Chondrocyte (in vitro differentiated cells): ENCODE measurements at places on chromosomes 4 and X. TPM values are rescaled to one million over a fixed set of nuclear protein-coding genes. Genes with fewer than 3 reads are reported as not detected.

Gene TEX13C
- total RNA-seq: not detected in 3 replicates

Gene BEND2
- total RNA-seq: not detected in 3 replicates

Gene REELD1
- total RNA-seq: not detected in 3 replicates

Gene CXorf66
- not detected in 3 replicates for total RNA-seq

Gene PNMA3
- 0.12 to 0.67 TPM (median 0.67 TPM) in 3 replicates for total RNA-seq

Gene ODAPH
- not detected in 3 replicates for total RNA-seq

Gene FAM47A
- not detected in 3 replicates for total RNA-seq

Gene GCNA
- total RNA-seq: 3.1 to 4.2 TPM (median 3.2 TPM) in 3 replicates

Gene SLITRK2
- total RNA-seq: not detected in 3 replicates

Gene ADGRG4
- total RNA-seq: 0.24 to 0.36 TPM (median 0.30 TPM) in 3 replicates

Gene TCEAL2
- not detected in 3 replicates for total RNA-seq

Gene CD99
- 381 to 570 TPM (median 560 TPM) in 3 replicates for total RNA-seq

Gene FGD1
- total RNA-seq: 21.0 to 26.4 TPM (median 21.4 TPM) in 3 replicates

Gene GRXCR1
- total RNA-seq: not detected in 3 replicates

Gene NAP1L3
- total RNA-seq: 33.2 to 52.2 TPM (median 35.4 TPM) in 3 replicates

Gene MAGEA8
- not detected in 3 replicates for total RNA-seq

Gene DCHS2
- total RNA-seq: 0.39 TPM in 1 of 3 replicates, not detected in the others

DNA sequence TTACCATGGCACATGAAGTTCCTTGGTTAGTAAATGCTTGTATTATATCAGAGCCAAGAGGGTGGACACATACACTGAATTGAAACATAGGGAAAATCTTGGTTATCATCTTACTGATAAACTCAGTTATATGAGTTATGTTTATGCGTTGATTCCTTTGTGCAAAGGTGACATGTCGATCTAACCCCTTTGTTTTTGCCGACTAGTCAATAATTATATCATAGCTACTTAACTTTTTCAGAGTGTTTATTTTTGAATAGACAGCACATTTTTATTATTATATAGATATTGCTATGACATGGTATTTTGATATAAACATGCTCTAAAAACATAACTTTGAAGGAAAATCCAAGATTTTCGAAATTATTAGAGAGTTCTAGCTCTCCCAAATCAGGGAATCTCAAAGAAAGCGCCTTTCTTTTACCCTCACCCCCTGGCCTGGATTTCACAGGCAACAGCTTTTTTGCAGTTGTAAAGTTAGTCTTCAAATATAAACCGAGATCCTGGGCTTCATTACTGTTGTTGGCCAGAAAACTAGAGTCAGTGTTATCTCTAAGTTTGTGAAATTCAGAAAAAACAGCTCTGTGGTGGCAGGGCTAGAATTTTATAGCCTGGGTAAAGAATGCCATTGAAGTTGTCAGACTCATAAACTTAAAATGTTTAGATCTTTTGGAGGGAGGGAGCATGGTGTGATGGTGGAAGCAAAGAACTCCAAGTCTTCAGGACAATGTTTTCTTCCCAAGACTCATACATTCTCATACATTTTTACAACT, 45.8 kb upstream of the PITX2 start:
- H3K36me3 ChIP-seq: no peaks in the 10 kb centered on the region
- H3K27me3 ChIP-seq: peaks cover 25% of the 10 kb centered on the region
- no peak overlapping the region for H3K27ac ChIP-seq
- no peak for DNase-seq
- no peak overlapping the region for H3K4me3 ChIP-seq
- H3K4me1 ChIP-seq: no peaks in the 10 kb centered on the region

GRCh38 chr4:139624441-139625092, 41.1 kb upstream of the MGST2 start:
- H3K27me3 ChIP-seq: peaks cover 4% of the 10 kb centered on the region
- H3K4me3 ChIP-seq: no peak overlapping the region
- H3K4me1 ChIP-seq: no peaks in the 10 kb centered on the region
- H3K36me3 ChIP-seq: no peaks in the 10 kb centered on the region
- H3K27ac ChIP-seq: no peak overlapping the region
- no peak for DNase-seq

- H3K36me3 ChIP-seq: no peaks in the 10 kb centered on the region
- H3K4me1 ChIP-seq: peaks cover 5% of the 10 kb centered on the region
- no peaks in the 10 kb centered on the region for H3K27me3 ChIP-seq
- no peak overlapping the region for H3K27ac ChIP-seq
These were observed 27.8 kb downstream of the APOOL start for GRCh38 chrX:85031505-85031904.

DNA sequence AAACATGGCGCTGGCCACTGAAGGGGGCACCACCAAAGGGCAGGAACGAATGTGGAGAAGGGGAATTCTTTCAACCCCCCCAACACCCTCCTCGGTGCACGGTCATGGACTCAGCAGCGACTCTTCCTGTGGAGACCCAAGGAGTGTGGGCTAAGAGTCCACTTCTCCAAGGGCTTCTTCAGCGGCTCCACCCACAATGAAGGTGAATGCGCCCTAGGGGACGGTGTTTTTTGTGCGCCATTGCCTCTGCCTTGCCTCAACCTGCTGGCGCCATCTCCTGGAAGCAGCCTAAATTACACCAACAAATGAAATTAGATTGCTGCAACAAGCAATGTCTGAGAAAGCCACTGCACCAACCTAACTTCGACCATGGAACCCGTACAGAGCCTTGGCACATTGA, 169.2 kb upstream of the MAGEB18 start:
- no peak overlapping the region for H3K27ac ChIP-seq
- peak; percentile 41 for DNase-seq
- H3K4me3 ChIP-seq: no peak overlapping the region
- no peaks in the 10 kb centered on the region for H3K4me1 ChIP-seq

- H3K27me3 ChIP-seq: no peaks in the 10 kb centered on the region
- no peak overlapping the region for H3K4me3 ChIP-seq
- peak overlapping the region; percentile 91 for H3K27ac ChIP-seq
These were observed 38.3 kb downstream of the MGARP start for GRCh38 chr4:139241784-139242151.

DNA sequence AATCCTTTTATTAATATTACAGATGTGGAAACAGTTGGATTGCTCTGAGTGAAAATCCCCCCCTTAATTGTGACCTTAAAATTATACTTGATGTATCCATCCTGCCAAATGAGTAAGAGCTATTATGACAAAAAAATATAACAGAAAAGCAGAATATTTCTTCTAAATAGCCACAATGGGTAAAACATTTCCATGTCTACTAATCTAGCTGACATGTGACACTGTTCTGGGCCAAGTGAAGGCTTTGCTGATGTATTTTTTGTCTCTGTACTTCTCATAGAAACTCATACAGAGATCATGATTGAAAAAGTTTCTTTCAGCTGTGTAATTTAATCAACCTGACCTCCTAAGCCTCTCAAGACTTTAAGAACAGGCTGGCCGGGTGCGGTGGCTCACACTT, 569.1 kb upstream of the ZFP42 start:
- H3K4me3 ChIP-seq: no peak overlapping the region
- DNase-seq: no peak
- H3K4me1 ChIP-seq: peaks cover 9% of the 10 kb centered on the region
- H3K27ac ChIP-seq: no peak overlapping the region
- no peaks in the 10 kb centered on the region for H3K27me3 ChIP-seq
- peaks cover 2% of the 10 kb centered on the region for H3K36me3 ChIP-seq

DNA sequence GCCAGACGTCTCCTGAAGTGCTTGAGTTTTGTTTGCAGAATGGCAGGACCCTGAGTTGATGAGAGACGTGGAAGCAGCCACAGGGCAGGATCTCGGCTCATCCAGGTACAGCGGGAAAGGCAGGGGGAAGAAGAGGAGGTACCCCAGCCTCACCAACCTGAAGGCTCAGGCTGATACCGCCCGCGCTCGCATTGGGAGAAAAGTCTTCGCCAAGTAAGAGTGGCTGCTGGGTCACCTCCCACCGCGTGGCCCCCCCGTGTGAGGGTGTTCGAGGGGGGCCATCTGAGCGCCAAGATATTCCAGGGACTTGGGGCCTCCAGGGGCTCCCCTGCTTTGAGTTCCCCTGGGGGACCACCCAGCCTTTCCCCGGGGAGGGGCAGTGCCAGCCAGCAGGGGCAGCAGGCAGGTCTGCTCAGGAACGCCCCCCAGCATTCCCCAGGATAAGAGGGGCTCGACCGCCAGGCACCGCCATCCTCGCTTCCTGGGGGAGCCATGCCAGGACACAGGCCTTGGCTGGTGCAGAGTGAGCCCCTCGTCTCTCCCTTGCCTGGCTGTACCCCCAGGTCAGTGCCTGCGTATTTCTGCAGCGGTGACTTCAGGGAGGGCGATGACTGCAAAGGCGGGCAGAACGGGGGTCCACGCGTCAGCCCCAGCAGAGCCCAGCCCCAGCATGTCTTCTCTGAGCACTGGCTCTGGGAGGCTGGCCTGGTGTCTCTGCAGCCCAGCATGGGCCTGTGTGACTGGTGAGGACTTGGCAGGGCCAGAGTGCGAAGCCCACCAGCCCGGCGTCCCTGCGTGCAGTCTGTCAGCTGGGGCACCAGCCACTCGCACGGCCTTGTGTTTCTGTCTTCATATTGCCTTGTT, 22.3 kb downstream of the NKX1-1 start:
- H3K4me3 ChIP-seq: no peak overlapping the region
- peaks cover 20% of the 10 kb centered on the region for H3K36me3 ChIP-seq
- no peaks in the 10 kb centered on the region for H3K27me3 ChIP-seq
- DNase-seq: peak; percentile 85
- no peaks in the 10 kb centered on the region for H3K4me1 ChIP-seq

- no peak overlapping the region for H3K4me3 ChIP-seq
- H3K27ac ChIP-seq: no peak overlapping the region
- no peaks in the 10 kb centered on the region for H3K36me3 ChIP-seq
These were observed 5.8 kb upstream of the TET2 start for GRCh38 chr4:105140684-105141490.

GRCh38 chr4:111562826-111563225, 582.4 kb upstream of the FAM241A start:
- DNase-seq: no peak
- peaks cover 3% of the 10 kb centered on the region for H3K27me3 ChIP-seq
- no peaks in the 10 kb centered on the region for H3K4me1 ChIP-seq
- peaks cover 2% of the 10 kb centered on the region for H3K36me3 ChIP-seq
- H3K27ac ChIP-seq: no peak overlapping the region

DNA sequence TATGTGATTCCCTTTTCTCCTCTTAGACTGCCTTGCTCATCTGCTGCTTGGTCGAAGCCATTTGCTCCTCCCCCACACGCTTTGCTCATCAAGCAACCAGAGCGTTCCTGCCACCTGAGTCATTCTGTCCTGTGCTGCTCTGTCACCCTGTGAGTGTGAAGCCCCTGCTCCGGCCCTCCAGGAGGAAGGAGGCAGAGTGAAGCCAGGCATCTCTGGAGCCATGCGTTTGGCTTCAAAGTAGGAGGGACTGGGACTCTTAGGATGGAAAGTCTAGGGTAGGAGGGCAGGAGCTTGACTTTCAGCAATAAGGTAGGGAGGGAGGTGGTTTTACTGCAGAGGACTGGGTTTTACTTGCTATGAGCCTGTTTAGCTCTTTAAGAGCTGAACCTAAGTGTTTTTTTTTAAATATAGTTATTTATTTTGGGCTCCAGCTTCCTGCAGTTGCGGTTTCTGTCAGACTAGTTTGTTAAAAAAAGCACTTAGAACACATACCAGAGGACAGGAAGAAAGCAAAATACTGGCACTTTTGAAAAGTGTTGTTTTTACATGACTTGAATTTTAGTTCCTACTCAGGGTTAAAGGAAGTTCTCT, 63.6 kb downstream of the SPINK2 start:
- peaks cover 35% of the 10 kb centered on the region for H3K4me1 ChIP-seq
- peak overlapping the region; percentile 53 for H3K4me3 ChIP-seq
- H3K27ac ChIP-seq: peak overlapping the region; percentile 100
- no peaks in the 10 kb centered on the region for H3K36me3 ChIP-seq
- DNase-seq: no peak
- H3K27me3 ChIP-seq: peaks cover 4% of the 10 kb centered on the region

- peaks cover 1% of the 10 kb centered on the region for H3K36me3 ChIP-seq
- H3K4me3 ChIP-seq: no peak overlapping the region
- H3K27me3 ChIP-seq: no peaks in the 10 kb centered on the region
- no peak overlapping the region for H3K27ac ChIP-seq
These were observed 79.2 kb downstream of the FBXL5 start for GRCh38 chr4:15575966-15576365.

DNA sequence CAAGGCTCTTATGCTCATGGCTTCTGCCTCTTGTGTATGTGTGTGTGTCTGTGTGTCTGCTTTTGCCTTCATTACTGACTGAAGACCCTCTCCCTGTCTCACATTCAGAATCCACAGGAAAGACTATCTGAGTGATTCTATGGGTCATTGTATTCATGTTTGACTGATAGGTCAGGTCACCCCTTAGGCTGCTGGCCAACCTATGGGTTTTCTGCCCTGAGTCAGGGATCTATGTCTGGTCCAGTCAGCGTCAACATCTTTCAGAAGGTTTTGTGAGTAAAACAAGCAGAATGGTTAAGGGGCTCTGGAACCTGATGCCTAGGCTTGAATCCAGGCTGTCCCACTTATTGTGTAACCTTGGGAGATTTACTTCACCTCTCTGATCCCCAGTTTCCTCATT, 30.5 kb downstream of the NHSL2 start:
- no peak overlapping the region for H3K4me3 ChIP-seq
- no peaks in the 10 kb centered on the region for H3K27me3 ChIP-seq
- no peak overlapping the region for H3K27ac ChIP-seq
- no peaks in the 10 kb centered on the region for H3K36me3 ChIP-seq

DNA sequence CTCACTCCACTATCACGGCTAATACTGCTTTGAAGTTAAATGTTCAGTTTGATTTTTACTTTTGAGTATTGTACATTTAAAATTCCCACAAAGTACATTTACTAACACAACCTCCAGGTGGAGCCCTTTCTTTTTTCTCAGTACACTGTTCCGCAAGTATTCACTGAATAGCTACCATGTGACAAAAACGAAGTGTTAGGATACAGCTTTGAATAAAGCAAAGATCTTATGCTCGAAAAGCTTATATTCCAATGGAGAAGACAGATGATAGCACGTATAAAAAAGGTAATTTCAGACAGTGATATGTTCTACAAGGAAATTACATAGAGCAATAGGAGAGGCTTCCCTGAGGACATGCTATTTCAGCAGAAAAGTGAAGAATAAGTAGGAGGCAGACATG, 60.7 kb upstream of the ABCG2 start:
- H3K4me1 ChIP-seq: peaks cover 3% of the 10 kb centered on the region
- no peak overlapping the region for H3K4me3 ChIP-seq
- peaks cover 6% of the 10 kb centered on the region for H3K27me3 ChIP-seq
- no peaks in the 10 kb centered on the region for H3K36me3 ChIP-seq
- no peak for DNase-seq
- no peak overlapping the region for H3K27ac ChIP-seq

- H3K27ac ChIP-seq: no peak overlapping the region
- H3K4me1 ChIP-seq: no peaks in the 10 kb centered on the region
- H3K36me3 ChIP-seq: no peaks in the 10 kb centered on the region
- H3K4me3 ChIP-seq: no peak overlapping the region
These were observed 47.7 kb downstream of the PHKA1 start for GRCh38 chrX:72666451-72666850.
